Kidney (tissue), 22 donors: ENCODE measurements at places on chromosomes 6 and 20.

DNA sequence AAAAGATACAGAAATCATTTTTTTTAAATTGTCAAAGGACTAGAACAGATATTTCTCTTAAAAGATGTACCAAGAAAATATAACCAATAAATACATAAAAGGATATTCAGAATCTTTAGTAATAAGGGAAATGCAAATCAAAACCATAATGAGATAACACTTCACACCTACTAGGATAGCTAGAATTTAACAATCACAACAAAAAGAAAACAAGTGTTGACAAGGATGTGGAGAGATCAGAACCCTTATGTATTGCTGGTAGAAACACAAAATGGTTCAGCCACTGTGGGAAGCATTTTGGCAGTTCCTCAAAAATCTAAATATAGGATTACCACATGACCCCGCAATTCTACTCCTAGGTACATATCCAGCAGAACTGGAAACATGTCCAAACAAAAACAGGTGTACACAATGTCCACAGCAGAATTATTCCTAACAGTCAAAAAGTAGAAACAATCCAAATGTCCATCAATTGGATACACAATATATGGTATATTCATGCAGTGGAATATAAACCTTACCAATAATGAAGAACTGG lies 211.0 kb downstream of the LRFN2 start:
- DNase-seq: no peak

DNA sequence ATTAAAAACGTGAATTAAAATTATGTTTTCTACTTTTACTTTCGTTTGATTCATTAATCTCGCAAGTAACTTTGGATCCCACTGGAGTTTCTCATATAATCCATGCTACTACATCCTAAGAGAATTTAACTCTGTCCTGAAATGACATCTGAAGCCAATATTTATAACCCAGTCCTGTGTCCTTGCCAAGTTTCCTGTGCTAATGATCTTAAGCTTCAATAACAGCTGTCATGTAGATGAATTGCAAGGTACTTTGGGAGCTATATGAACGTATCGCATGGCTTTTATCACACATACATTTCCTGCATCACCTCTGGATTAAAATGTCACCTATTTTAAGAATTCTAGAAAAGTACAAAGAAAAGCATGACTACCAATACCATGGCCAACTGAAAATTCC lies 833.8 kb upstream of the CITED2 start:
- DNase-seq: no peak

DNA sequence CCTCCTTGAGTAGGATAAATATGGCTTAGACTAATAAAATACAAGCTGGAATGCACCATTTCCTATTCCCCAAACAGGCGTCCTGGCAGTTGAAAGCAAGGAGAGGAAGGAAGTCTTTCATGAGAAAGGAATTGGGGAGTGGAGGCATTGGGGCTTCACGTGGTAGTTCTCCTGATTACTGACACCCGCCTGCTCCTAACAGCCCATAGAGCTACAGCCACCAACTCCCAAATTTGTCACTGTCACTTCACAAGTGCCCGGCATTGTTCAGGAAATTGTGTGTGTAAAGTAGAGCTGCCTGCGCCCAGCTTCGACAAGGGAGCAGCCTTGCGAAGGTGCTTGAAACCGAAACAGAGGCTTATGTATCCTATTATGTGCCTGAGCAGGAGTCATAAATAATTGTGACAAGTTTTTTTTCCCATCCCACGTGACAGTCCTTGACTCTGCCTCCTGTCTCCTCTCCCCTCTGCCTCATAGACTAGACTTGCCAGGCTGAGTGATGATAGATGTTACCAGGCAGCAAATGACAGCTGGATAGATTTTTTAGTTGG lies 301.7 kb upstream of the ZFP64 start:
- peak; percentile 75 for DNase-seq

DNA sequence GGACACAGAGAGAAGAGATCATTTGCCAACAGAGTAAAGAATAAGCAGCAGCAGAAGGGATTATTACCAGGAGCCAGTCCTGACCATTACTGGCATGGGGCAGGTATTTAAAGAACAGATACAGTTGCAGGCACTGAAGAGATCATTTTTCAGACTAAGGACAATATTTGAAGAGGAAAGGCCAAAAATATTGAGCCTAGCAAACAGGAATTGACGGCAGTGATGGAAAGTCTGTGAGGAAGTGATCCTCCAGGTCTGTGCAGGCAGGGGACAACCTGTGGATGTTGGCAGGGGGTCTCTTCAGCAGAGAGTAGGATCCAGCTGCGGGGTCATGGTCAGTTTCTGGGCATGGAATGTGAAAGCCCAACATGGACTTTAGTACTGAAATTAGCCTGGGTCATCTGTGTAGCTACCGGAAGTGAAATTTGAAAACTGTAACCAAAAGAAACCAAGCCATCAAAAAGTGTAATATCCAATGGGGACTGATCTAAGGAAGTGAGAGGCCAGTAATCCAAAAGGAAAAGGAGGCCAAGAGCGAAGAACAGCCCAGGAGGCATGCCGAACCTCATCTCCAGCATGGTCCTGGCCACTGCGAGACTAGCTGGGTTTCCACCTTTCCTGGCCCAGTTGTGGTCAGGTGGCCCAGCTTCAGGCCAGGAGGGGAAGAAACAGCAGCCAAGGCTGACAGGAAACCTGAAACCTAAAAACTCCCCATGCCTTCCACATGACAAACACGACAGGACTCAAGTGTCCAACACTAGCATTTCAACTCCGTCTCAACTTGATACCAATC lies 115.1 kb upstream of the TNFAIP3 start:
- peak; percentile 39 for DNase-seq
